ENCODE measurements at places on chromosomes 4 and X.

GRCh38 chrX:24465532-24465865, 413 bp downstream of the PDK3 start:
- peak; percentile 10 for DNase-seq

- no peak for DNase-seq
These were observed 116.0 kb downstream of the PACRGL start for GRCh38 chr4:20816287-20816686.

DNA sequence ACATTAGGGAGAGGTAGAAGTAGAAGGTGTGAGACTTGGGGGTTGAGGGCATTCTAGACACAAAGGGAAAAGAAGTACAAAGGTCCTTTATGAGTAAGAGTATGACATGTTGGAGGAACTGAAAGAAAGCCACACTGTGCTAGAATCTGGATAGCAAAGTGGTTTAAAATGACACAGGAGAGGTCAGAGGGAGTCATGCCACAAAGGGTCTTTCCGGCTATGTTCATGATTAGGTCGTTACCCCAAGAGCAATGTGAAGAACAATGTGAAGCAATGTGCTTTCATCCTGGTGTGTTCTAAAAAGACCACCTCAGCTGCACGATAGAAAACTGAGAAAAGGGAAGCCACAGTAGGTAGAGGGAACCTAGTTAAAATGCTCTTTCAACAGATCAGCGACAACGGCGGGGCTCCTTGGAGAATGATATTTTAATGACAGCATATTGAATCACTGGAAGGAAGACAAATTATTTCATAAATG, 29.2 kb downstream of the SMIM14 start:
- no peak for DNase-seq

DNA sequence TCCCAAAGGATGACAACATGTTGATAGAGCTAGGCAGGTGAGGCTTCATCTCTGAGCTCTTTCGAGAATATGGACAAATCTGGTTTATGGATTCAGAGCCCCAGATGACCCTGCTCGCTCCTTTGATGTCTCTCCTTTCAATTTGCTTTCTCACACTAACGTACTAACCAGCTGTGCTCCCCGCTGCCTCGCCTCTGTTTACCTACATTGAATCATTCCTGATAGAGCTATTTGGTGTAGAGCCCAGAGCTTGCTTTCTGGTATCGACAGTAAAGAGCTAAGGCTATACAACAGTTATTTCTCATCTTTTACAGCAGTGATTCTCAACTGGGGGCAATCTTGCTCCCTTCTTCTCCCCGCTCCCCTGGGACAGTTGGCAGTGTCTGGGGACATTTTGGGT, 8.9 kb upstream of the PHKA2 start:
- no peak for DNase-seq

DNA sequence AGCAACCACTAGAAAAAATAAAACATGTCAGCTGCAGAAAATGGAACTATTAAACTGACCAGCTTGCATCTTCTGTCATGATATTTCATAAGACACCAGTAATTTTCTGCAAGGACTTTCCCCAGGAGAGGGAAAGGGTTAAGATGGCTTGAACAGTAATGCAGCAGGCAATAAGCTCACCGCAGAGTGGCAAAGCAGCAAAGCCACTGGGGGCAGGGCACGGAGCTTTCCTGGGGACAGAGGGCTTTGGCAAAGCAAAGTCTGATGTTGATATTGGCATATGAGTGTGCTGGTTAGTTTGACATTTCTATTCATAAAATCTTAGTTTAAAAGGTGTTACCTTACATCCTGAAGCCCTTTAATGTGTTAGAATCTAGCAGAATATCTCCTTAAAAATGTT, 55.1 kb upstream of the NAP1L5 start:
- no peak for DNase-seq

GRCh38 chr4:184744236-184744635, 10.3 kb upstream of the CENPU start:
- no peak for DNase-seq

GRCh38 chr4:1593458-1593857, 90.7 kb downstream of the FAM53A start:
- peak; percentile 37 for DNase-seq

GRCh38 chrX:10555846-10556245, 64.5 kb downstream of the MID1 start:
- DNase-seq: no peak

GRCh38 chrX:116667346-116668134, 204.8 kb upstream of the CT83 start:
- peak; percentile 14 for DNase-seq

GRCh38 chr4:56908206-56909085, 746 bp downstream of the REST start:
- peak; percentile 89 for DNase-seq

DNA sequence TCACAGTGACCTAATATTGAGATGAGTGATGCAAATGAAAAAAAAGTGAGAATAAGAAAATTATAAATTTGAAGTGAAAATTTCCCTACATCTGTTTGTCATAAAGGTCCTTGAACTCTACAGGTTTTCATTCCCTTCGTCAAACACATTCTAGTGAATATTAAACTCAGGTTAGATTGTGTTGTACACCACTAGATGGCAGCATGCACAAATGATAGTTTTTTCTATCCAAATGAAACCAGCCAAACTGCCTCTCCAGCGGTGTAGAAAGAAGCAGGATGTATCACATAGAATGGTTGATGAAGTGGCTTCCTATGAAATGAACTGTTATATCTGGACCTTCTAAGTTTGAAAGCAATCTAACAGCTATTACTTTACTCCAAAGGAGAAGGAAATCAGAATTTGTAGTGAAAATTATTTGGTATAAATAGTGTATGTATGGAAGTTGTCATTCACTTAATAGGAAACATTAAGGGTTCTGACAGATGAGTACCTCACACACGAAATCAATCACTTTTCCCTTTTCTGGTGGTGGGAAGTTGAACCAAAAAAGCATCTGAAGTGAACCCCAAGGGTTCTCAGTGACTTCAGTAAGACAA, 382.7 kb downstream of the UNC5C start:
- DNase-seq: peak; percentile 87

GRCh38 chr4:3107271-3107670, 32.8 kb downstream of the HTT start:
- DNase-seq: no peak

GRCh38 chr4:153245775-153246174, 41.5 kb downstream of the TRIM2 start:
- no peak for DNase-seq

- peak; percentile 87 for DNase-seq
These were observed 84.0 kb upstream of the ATP6AP2 start for GRCh38 chrX:40496728-40497127.

All from tongue (tissue), 3 donors.